ENCODE measurements at places on chromosomes 4 and X.

DNA sequence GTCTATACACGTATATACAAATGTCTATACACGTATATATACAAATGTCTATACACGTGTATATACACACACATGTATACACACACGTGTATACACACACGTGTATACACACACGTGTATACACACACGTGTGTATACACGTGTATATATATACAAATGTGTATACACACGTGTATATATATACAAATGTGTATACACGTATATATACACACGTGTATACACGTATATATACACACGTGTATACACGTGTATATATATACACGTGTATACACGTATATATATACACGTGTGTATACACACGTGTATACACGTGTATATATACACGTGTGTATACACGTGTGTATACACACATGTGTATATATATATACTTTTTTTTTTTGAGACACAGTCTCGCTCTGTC lies 23.9 kb upstream of the N4BP2 start:
- H3K36me3 ChIP-seq = no peaks in the 10 kb centered on the region
- no peak overlapping the region for H3K4me3 ChIP-seq
- H3K27ac ChIP-seq = no peak overlapping the region
- H3K4me1 ChIP-seq = no peaks in the 10 kb centered on the region
- DNase-seq = no peak

GRCh38 chrX:44784241-44784640 lies 59.6 kb upstream of the DUSP21 start:
- no peak overlapping the region for H3K4me3 ChIP-seq
- DNase-seq = no peak
- H3K4me1 ChIP-seq = no peaks in the 10 kb centered on the region
- H3K27me3 ChIP-seq = no peaks in the 10 kb centered on the region
- H3K27ac ChIP-seq = no peak overlapping the region
- H3K36me3 ChIP-seq = no peaks in the 10 kb centered on the region

- H3K4me1 ChIP-seq = peaks cover 32% of the 10 kb centered on the region
- no peaks in the 10 kb centered on the region for H3K27me3 ChIP-seq
- no peak for DNase-seq
- H3K4me3 ChIP-seq = no peak overlapping the region
- peak overlapping the region; percentile 37 for H3K27ac ChIP-seq
Observed at GRCh38 chrX:104315555-104315954, 60.8 kb upstream of the ESX1 start.

DNA sequence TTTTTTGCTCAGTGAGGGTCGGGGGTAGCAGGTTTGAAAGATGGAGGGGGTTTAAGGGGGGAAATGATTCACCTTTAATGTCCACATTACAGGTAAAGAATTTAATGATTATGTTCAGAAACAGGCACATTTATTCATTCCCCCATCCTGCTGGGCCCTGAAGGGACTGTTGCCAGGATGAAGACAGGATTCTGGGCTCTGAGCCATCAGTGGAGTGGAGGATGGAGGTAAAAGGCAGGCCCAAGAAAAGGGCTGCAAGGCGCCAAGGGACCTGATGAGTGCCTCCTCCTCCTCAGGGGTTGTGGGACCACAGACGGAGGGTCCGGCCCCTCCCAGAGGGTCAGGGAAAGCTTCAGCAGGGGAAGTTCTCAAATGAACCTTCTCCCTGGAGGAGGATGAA lies 40.4 kb upstream of the PROM1 start:
- no peaks in the 10 kb centered on the region for H3K27me3 ChIP-seq
- no peaks in the 10 kb centered on the region for H3K4me1 ChIP-seq
- no peak overlapping the region for H3K4me3 ChIP-seq
- no peak overlapping the region for H3K27ac ChIP-seq
- no peak for DNase-seq
- no peaks in the 10 kb centered on the region for H3K36me3 ChIP-seq

- peaks cover 29% of the 10 kb centered on the region for H3K4me1 ChIP-seq
- H3K36me3 ChIP-seq = no peaks in the 10 kb centered on the region
- H3K27me3 ChIP-seq = no peaks in the 10 kb centered on the region
- H3K27ac ChIP-seq = peak overlapping the region; percentile 18
Observed at GRCh38 chr4:105630670-105631655, 77.5 kb downstream of the INTS12 start.

Data from RWPE2 (cell line).